ENCODE measurements at places on chromosomes 5 and 9.

DNA sequence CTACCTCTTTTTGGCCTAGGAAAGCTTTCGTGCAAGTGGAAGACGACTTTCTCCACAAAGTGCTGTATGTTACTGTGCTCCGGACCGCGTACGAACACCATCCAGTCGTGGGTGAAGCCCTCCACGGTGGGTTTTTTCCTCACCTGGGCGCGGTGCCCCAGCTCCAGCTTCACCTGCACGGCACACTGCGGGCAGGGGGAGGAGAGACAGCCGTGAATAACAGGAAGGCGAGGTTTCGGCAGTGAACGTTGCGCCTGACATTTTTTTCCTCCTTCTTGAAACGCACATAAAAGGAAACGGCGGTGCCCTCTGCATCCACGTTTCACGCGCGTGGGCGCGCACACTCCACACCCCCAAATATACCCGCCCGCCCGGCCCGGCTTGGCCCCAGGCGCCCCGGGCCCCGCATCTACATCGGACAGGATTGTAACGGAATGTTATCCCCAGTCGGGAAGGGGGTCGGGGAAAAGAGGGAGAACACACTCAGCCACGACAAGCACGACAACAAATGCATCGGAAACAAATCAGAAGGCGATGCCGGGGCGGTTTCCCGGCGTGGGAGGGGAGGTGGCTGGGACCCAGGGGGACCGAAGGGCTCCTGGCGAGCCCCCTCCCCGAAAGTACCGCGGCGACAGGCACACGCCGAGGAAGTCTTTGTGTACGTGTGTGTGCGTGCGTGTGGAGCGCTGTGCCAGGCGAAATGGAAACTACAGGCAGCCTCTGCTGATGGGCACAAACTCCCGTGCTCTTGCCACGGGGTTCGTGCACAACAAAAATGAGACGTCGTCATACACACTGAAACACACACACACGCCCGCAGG, 1.4 kb downstream of the MLLT3 start:
- peak; percentile 55 for DNase-seq

- no peak for DNase-seq
These were observed 81.7 kb upstream of the CPLX2 start for GRCh38 chr5:175789670-175790069.

DNA sequence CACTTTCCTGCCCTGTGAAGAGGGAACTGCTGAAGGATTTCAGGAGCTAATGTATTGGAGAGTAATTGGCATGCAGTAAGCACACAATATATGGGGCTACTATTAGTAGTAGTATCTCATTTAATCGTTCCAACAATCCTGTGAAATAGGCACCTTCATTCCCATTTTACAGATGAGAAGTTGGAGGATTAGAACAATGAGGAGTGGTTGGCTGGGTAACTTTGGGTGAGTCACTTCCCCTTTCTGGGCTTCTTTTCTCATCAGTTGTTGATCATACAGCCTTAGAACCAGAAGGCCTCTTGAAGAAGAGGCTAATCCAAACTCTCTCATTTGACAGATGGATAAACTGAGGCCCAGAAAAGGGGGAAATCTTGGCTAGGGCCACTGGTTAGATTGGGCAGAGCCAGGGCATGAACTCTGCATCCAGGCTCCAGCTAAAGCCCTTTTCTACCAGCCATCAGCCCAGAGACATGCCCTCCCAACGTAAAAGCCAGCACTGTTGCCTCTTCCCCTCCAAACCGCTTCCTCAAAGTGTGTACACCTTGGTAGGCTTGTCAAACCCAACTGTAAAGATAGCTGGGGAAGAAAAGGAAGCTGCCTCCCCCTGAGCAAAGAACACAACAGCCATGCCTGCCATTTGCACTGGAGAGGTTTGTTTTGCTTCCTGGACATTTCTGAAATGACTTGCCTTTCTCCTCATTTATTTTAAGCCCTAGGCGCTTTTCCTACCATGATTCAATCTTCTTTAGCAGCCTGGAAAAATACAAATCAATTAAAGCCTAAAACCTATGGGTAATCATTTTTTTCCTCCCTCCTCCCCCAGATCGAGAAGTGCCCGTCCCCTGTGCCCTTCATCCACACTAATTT, 992 bp downstream of the SPACA9 start:
- no peak for DNase-seq

DNA sequence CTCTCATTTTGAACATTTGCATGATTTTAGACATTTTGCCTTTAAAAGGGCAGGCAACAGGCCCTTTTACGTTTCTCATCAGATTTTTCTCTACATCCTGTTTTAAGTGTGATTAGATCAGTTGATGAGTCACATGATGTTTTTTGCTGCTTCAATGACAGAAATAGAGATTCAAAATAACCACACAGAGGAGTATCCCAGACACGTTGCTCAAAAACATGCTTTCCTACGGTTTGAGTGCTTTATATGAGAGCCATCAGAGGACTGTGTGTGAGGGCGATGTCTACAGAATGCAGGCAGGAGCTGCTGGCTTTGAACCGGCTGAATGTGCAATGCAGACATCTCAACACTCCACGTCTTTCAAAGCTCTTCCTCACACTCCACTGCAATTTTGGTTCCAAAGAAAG, 42.1 kb downstream of the OTULIN start:
- no peak for DNase-seq

DNA sequence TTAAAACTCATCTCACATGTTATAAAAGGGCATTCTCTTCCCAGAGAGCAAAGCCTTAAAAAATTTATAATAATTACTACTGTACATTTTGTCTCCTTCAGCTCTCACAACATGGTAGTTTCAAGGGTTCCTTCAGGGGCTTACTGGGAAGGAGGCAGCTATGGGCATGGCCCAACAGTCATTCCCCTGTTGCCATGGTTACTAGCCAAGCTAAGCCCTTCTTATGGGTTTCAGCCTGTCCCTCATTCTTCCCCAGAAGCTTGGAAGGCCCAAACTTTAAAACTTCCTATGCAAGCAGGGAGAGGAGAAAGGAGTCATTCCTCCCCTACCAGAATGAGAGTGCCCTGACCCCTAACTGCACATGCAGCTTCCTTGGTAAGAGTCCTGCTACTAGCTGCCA, 82.2 kb upstream of the CNTLN start:
- no peak for DNase-seq

DNA sequence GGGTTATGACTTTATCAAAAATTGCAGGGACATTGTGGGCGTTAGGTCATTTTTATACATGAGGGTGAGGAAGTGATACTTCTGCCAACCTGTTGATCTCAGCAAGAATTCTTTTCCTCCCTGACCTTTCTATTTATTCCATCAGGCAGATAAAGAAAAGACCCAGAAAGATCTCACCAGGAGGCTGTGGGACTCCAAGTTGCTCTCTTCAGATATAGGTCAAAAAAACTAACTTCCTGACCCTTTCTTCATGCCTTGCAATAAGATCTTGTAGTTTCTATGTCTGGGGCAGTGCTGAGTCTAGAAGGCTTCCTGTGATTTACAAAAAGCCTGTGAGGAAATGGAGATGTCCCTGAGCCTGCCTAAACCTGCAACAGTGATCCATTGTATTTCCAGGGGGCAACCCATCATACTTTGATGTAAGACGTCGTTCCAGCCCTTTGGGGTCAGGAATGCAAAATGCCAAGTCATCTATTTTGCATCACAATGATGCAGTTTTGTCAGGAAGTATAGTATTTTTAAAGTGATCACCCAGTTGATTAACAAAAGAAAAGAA, 22.0 kb upstream of the PIK3R1 start:
- no peak for DNase-seq

DNA sequence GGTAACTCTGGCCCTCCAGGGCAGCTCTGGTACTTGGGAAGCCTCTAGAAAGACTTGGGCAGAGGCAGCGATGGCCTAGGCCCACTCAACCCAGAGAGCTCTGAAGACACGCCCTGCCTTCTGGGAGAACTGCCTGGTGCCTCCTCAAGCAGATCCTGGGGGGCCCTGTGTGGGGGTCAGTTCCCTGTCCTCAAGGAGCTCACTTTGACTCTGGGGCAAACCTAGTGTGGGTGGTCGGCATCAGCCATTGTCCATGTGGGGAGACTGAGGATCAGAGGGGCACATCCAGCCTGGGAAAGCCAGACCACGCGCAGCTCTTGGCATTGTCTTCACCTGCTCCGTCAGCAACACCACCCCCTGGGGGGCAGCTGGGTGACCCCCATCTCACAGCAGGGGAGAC, 28.0 kb downstream of the ABO start:
- no peak for DNase-seq

DNA sequence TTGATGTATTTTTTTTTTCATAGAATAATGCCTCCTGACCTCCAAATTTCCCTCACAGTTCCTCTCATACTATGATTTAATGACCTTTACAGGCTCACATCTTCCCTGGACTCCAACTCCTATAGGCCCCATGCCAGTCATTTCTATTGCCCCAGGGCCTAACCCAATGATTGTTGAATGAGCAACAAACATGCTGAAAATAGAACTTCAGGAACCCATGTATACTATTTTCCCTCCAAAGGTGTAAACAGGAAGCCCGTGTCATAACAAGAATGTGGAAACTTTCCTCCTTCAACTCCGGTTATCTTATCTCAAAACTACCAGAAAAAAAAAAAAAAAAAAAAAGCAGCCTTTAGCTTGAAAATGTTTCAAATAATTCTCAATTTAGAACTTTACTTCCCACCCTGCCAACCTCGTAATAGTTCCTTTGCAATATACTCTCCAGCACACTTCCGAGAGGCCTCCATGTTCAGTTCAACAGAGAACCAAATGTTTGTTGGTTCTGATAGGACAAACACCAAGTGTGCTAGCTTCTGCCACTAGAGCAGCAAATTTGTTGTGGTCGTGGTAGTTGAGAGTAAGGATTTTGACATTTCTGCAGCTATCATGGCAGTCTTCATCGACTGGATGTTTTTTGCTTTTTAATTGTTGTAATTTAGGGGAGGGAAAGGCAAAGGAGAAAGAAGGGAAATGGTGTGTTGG, 25.8 kb downstream of the TRPM6 start:
- no peak for DNase-seq

DNA sequence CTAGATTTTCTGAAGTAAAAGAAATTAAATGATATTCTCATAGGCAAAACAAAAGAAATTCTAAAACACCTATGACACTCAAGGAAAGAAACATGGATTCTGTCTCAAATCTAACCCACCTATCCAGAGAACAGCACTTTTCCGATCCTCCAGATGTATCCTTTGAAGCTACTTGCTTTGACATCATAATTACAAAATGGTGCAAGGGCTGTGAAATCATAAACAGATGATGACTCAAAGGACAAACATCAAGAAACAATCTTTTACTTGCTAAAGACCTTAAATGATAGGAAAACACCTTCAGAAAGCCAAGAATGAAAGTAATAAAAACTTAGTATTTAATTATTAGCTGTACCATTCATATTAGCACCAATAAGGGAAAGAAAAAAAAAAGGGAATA, 202.6 kb downstream of the DENND1A start:
- no peak for DNase-seq

DNA sequence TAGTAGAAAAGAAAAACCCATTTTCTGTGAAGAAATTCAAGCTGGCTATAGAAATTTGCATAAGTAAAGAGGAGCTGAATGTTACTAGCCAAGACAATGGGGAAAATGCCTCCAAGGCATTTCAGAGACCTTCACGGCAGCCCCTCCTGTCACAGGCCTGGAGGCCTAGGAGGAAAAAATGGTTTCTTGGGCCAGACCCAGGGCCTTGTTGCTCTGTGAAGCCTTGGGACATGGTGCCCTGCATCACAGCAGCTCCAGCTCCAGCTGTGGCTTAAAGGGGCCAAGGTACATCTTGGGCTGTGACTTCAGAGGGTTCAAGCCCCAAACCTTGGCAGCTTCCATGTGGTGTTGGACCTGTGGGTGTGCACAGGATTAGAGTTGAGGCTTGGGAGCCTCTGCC, 130.0 kb upstream of the DMRTA1 start:
- no peak for DNase-seq

DNA sequence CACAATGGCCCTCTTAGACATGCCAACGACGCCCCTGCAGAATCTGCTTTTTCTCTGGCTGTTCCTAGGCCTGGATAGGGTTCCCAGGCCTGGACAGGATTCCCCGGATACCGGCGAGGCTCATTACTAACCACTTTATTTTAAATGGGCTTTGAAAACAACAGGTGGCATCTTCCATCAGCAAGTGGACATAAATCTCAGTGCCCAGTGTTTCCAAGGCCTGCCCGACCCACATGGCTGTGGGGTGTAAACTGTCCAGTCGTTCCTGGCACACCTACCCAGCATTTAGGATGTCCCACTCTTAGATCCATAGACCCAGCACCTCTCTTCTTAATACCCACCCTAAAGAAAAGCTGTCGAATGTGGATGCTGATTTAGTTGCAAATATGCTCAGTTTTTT, 896 bp downstream of the CMBL start:
- no peak for DNase-seq

GRCh38 chr5:131436081-131436480, 172.2 kb downstream of the CDC42SE2 start:
- no peak for DNase-seq

DNA sequence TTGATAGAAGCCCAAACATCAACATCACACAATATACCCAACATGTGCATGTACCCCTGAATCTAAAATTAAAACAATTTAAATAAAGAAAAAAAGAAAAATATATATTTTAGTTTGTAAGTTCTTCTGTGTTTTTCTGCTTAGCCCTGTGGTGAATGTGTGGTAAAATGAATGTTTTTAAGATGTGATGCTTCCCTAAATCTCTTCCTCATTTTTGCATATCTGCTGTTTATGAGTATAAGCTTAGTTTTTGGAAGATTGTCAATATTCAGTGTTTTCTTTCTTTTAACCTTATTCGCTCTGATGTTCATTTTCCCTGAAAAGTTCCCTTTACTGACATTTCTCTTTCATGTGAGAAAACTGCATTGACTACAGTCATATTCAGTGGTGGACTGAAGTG, 44.4 kb upstream of the DAB2 start:
- DNase-seq, result no peak

DNA sequence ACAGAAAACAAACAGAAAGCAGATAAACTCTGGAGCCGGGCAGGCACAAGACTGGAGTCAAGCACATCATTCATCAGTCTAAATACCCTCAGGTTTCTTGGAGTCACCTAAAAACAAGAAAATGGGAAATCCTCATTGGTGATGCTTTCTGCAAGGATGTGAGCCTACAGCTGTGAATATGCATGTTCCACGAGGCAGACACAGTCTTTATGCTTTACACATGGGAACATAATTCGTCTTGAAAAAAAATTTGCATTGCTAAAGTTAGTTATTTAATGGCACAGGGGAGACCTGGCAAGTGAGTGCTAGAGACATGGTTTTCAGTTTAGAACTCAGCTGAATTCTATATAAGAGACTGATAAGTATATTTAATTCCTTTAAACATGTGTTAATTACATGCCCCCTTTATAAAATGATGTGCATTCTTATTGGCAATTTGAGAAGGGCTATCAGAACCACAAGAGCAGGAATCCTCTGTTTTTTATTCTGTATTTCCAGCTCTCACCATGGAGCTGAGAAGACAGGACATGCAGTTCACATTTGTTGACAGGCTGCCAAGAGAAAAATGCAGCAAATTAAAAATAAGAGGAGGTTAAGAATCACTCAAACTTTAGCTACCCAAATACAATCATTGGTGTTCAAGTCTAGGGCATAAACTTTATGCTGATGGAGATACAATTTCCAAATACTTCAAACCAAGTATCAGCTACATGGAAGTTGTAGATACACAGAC, 438.0 kb upstream of the MPDZ start:
- DNase-seq, result no peak

GRCh38 chr5:78612227-78613150, 36.1 kb downstream of the LHFPL2 start:
- DNase-seq, result no peak

- no peak for DNase-seq
These were observed 42.5 kb downstream of the SLC6A3 start for GRCh38 chr5:1402611-1403255.
